NCI-H1436 (cell line): ENCODE measurements at places on chromosomes 12 and 14.

- peak; percentile 14 for DNase-seq
Observed at GRCh38 chr12:47808050-47808449, 11.7 kb downstream of the HDAC7 start.

- DNase-seq: no peak
Observed at GRCh38 chr12:60415351-60415750, 819.5 kb downstream of the SLC16A7 start.

GRCh38 chr12:111201036-111201435 lies 167.9 kb downstream of the PHETA1 start:
- peak; percentile 21 for DNase-seq

GRCh38 chr12:41293011-41293410 lies 104.9 kb downstream of the PDZRN4 start:
- no peak for DNase-seq

DNA sequence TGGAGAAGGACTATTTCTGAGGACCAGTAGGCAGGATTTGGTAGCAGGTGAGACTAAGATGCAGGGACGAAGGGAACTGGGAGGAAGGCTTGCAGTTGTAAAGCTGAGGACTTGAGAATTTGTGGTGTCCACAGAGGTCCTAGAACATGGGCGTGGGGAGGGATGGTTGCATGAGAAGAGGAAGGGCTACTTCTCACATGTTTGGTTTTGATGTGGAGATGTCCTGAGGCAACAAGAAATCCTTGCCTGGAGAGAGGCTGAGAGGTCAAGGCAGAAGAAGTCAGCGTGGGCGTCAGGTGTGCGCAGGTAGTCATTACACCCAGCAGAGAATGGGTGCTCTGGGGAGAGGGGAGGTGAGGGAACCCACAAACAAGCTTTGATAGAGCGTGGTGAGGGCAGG lies 5.7 kb upstream of the RABGGTA start:
- no peak for DNase-seq

GRCh38 chr14:106500571-106500970 lies 974.2 kb downstream of the TMEM121 start:
- no peak for DNase-seq

DNA sequence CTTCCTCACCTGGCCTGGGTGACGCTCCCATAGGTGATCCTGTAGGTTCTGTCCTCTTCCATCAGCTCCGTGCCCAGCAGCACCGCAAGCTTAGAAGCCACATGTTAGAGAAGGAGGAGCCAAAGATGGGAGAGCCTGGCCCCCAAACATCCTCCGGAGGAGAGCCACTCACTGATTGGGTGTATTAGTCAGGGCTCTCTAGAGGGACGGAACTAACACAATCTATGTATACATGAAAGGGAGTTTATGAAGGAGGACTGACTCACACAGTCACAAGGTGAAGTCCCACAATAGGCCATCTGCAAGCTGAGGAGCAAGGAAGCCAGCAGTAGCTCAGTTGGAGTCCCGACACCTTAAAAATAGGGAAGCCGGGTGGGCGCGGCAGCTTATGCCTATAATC lies 1273.1 kb upstream of the TMEM132C start:
- DNase-seq: no peak

- no peak for DNase-seq
Observed at GRCh38 chr12:16158050-16158449, 119.4 kb downstream of the SLC15A5 start.

DNA sequence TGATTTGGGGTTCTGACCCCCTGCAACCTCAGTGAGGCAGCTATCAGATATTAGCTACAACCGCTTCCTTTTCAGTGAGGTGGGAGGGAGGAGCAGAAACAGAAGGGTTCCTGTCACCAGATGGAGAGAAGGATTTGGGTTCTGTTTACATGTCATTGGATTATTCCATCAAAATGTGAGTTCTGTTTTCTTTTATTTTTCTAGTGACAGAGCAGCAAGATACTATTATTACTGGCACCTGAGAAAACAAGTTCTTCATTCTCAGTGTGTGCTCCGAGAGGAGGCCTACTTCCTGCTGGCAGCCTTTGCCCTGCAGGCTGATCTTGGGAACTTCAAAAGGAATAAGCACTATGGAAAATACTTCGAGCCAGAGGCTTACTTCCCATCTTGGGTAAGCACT lies 52.8 kb downstream of the FRMD6 start:
- no peak for DNase-seq
